ENCODE measurements at places on chromosomes 1 and 21.
A peak's percentile ranks its signal among the peaks of the same experiment; 100 is the strongest.

GRCh38 chr21:42465008-42465802, 30.8 kb downstream of the RSPH1 start:
- DNase-seq: no peak

DNA sequence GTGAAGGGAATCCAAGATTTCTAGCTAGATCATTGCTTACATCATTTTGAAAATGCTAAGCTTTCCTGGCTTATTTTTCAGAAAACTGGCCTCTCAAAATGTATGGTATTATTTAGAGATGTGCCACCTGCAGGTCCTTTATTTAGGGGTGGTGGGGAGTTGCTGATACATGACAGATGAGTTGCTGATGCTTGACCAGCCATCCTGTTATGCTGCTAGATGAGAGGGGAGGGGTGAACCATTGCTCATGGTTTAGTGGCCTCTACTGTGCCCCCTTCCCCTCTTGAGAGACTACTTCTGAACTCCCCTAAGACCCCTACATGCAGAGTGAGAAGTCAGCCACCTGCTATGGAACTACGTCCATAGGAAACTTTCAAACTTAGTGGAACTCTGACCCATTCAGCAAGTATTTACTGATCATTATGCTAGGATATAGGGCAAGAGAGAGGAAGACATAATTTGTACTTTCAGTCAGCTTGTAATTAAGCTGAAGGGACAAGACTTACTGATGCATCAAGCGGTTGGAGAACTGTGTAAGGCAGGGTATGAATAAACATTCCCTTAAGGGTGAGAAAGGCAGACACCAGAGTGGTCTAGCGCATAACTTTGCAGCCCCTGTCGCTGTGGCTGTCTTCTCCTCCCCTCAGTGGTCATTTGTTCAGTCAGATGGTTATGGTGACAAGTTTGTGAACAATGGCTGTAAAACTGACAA, 34.6 kb downstream of the SLAMF6 start:
- no peak for DNase-seq

- no peak for DNase-seq
Observed at GRCh38 chr21:41429305-41429704, 3.3 kb downstream of the MX1 start.

DNA sequence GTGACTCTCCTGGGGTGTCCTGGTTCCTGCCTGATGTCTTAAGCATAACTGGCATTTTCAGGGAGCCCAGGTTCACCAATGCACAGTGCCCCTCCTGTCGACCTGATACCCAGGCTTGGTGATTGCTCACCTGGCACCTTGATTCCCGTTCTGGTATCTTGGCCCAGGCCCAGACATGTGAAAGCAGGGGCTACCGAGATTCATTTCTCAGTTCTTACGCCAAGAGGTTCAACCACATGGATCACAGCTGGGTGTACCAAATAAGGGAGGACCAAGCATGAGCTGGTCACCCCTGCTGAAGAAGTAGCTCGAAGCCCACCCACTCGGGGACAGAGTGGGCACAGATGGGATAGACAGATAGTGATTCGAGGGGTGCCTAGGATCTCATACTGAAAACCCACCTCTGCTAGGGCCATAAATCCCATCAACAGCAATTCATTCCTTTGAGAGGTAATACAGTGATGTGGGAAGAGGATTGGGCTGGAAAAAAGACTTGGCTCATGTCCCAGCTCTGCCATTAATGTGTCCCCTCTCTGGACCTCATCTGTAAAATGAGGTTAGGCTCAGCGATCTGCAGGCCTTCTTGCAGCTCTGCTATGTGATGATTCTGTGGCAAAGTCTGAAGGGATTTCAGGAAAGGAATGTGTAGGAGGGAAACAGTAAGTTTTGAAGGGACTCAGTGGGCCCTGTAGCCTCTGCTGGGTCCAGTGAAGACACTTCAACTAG, 2.7 kb downstream of the EPHX1 start:
- DNase-seq: no peak

- peak; percentile 70 for DNase-seq
Observed at GRCh38 chr1:160743266-160743665, 4.2 kb downstream of the SLAMF7 start.

GRCh38 chr1:114002492-114003239, 23.4 kb downstream of the OLFML3 start:
- DNase-seq: no peak

- no peak for DNase-seq
Observed at GRCh38 chr1:110211496-110212168, 1.5 kb downstream of the KCNC4 start.

DNA sequence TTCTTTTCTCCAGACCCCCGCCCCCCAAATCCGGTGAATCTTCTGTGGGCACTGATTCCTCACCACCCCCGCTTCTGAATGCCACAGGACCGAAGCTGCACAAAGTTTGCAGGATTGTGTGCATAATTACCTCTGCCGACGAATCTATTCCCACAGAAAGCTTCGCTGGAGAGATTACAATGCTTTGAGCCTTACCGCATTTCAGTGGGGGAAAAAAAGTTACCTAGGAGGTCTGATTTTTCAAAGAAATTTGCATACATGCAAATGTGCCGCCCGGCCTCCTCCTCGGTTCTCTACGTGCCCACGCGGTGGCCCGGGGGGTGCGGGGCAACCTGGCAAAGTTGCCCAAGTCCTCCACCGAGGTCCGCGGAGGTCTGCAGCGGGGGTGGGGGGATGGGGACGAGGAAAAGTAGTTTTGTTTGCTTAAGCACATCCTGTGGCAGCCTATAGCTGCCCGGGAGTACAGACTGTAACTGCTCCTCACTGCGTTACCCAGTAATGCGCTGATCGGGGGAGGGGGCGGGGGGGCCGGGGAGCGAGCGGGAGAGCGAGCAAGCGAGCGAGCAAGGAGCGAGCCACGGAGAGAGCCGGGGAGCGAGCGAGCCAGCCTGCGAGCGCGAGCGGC, 563 bp upstream of the NFIA start:
- peak; percentile 65 for DNase-seq

- no peak for DNase-seq
Observed at GRCh38 chr21:36306872-36307534, 13.0 kb upstream of the MORC3 start.

GRCh38 chr21:46160907-46161632, 5.7 kb upstream of the FTCD start:
- DNase-seq: peak; percentile 51

- no peak for DNase-seq
Observed at GRCh38 chr1:14625996-14626395, 27.5 kb downstream of the KAZN start.

GRCh38 chr1:244835276-244836134, at the start of gene COX20:
Gene COX20 (plus strand): TSS chr1:244835658. CDS start chr1:244835715, 57 bp downstream.
- DNase-seq: peak; percentile 88

- no peak for DNase-seq
Observed at GRCh38 chr1:188735567-188735966, 1742.1 kb downstream of the BRINP3 start.

DNA sequence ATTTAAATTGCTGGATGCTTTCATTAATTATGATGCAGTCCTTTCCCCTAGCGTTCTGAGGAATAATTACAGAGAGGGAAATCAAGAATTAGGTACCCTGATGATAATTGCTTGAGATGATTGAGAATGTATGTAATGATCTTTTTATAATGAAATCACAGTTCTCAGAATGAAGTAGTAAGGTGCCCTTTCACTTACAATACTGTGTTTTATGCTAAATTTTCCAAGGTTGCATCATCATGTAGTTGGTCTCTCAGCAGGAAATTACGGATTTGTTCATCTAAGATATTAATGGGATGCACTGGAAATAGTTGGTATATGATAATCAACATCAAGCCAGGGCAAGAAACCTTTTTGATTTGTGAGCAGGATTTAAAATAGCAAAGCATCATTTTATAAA, 34.1 kb downstream of the AGT start:
- no peak for DNase-seq

DNA sequence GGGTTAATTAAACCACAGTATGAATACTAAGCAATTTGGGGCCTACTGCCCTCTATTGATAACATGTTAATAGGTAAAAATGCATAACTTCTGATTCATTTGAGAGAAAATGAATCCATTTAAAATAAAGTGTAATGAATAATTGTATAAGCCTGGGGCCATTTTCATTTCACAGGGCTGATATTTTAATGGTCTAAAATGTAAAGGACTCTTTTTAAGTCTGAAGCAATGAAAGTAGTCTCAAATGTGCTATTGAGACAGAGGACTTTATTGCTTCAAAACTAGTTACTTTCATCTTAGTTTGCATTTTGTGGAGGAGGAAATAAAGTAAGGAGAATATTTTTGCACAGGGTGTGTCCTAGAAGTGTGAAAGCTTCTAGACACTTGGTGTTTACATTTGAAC, 155.4 kb downstream of the TLR5 start:
- DNase-seq: no peak

DNA sequence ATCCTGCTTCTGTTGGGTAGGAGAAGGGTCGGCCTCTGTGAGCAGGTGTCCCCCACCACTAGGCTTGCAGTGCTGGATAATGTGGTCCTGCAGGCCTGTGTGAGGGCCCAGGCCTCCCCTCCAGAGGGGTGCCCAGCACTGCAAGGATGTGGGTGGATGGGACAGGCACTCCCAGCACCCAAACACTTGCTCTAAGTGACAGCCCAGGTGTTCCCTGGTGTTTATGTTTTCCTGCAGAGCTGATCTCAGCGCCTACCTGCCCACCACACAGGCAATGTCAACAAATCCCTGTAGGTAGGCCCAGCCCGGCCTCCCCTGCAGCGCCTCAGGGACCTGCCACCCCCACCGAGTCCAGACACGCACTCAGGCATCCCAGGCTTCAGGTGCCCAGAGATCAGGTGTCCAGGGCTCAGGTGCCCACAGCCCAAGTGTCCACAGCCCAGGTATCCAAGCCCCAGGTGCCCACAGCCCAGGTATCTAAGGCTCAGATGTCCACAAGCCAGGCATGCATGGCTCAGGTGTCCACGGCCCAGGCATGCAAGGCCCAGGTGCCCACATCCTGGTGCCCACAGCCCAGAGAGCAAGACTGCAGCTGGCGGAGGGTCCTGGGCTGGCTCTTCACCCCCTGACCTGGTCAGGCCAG, 59.2 kb downstream of the WNT9A start:
- DNase-seq: no peak

DNA sequence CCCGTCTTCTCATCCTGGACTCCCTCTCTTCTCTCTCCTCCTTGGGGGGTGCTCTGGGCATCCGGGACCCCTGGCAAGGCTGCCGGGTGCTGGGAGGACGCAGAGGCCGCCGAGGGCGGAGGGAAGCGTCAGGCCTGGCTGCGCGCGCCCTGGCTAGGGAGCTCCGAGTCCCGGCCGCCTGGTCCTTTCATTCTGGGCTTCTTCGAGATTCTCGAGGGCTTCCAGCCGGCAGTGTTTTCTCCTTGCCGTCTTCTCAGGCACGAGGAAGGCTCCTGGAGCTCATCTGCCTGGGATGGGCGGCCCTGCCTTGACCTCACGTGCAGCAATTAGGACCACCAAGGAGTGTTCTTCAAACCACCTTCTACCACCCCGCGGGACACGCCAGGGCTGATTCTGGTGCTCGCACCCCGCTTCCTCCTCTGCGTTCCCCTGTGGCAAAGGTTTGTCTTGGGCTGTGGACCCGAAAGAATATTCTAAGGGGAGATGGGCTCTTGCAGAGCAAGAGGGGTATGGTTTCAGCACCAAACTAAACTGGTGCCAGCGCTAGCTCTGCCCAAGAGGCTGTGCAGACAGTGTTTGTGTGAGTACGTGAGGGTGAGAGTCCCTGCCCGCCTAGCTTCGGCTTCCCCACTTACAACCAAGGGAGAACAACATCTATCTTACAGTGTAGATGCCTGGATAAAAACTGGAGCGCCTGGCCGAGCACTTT, 36.5 kb downstream of the PIK3CD start:
- DNase-seq: no peak

DNA sequence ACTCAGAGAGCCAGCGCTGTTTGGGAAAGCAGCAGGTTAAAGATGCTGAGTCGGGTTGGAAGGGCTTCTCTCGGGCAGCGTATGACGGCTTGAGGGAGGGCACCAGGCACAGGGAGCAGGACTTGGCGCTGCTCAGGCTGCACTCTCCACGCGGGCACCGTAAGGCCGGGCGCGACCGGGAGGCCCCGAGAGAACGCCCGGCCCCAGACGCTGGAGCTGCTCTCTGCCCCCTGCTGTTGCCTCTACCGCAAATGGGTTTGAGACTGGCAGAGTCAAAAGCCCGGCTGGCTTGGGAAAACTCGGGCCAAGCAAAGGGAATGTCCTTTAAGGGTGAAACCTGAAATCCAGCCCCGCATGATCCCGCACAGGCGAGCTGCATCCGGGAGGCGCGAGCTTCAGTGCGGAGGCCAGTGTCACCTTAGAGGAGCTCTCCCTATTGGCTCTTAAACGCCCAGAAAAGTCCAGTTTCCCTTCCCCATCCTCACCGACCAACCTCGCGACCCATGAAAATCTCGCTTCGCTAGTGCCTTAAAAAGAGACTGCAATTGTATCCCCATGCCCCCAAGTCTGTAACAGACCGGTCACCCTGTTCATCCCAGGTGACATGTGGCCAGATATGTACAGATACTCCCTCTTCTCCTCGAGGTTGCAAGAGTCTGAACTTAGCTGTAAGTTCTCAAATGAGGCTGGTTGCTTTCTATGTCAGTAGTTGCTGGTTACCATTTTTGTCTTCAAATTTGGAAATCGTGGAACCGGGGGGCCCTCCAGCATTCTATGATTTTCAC, 1.1 kb downstream of the PRRX1 start:
- no peak for DNase-seq

DNA sequence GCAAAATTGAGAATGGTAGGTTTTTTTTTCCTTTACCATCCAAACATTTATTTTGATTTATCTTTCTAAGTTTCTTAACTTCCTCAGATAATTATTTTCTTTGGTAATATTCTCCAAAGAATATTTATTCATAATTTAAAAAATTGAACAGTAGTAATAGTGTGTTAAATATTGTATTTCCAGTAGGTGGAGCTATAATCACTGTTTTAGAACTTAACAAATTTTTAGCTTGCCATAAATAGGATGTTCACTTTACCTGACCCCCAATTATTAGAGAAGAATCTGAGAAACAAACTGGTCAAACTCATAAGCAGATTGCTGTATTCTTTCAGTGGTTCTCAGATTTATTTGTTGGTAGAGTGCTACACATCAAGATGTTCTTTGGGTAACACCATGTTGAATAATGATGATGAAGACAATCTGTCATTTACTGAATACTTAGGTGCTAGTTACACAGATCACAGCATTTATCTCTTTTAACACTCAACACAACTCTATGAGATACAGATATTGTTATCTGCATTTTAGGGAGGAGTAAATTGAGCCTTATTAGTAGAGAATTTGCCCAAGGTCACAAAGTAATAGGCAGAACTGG, 82.4 kb upstream of the GPR88 start:
- no peak for DNase-seq

GRCh38 chr1:67053535-67053784, 488 bp downstream of the SLC35D1 start:
- peak; percentile 62 for DNase-seq

- DNase-seq: no peak
Observed at GRCh38 chr1:59399642-59400041, 102.7 kb downstream of the FGGY start.

- no peak for DNase-seq
Observed at GRCh38 chr1:151606384-151606783, 5.5 kb upstream of the SNX27 start.

- no peak for DNase-seq
Observed at GRCh38 chr1:177847843-177848242, 122.0 kb downstream of the SEC16B start.

- DNase-seq: no peak
Observed at GRCh38 chr1:199362996-199363395, 664.5 kb upstream of the NR5A2 start.
